ENCODE measurements at places on chromosomes 2 and 18.
A peak's percentile ranks its signal among the peaks of the same experiment; 100 is the strongest.

GRCh38 chr2:225019105-225019504 is 23.2 kb downstream of the DOCK10 start:
- peak; percentile 47 for DNase-seq

GRCh38 chr18:75546964-75547363 is 119.5 kb upstream of the SMIM21 start:
- no peak for DNase-seq

GRCh38 chr2:216693414-216694080 is 1.8 kb downstream of the IGFBP5 start:
- DNase-seq, result no peak

DNA sequence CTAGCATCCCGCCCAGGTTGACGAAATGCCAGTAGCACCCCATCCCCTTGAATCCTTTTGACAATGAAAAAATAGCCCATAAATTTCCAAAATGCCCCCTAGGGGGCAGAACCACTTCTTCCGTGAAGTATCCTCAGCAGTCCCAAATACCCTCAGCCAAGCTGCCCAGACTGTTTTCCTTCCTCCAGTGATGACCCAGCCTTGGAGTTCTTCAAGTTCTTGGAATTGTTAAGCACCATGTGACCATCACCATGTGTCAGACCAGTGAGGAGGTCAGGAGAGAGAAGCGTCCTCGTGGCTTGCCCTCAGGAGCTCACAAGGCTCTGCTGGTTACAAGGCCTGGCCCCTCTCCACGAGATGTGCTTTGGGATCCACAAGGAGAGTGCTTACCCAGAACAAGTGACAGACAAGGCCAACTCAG is 1.4 kb upstream of the SLC23A3 start:
- DNase-seq, result peak; percentile 30

DNA sequence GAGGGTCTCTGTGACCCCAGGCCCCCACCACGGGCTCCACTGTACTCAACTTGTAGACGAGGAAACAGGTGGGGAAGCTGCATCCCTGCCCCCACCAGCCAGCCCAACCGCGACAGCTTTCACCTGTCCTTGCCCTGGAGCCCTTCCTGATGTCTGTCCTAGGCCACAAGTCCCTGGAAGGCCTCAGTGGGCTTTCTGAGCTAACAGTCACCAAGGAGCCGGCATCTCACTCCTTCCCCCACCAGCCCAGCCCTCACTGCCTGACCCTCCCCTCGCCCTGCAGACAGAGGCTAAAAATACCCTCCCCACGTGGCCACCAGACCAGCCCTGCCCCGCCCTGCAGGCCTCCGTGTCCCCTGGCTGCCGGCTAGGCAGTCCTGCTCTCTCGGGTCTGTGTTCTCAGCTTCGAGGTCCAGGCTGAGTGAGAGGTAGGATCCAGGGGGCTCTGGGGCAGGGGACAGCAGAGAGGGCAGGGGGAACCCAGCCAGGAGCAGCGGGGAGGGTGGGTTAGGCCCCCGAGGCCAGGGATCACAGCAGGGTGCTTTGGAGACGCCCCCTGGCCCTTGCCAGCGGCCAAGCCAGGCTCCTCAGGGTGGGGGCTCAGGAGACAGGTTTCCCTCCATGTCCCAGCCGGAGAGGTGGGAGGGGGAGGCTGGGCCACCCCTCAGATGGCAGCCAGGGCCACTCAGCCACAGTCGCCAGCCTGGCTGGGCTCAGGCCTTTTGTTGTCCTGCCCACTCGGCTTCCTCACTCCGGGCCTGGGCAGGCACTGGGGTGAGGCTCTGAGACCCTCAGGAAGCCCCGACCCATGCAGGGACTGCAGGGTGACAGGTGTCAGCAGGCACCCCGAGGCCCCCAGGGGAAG is at the start of gene KLHL30:
KLHL30 (plus strand) TSS at position 338 of the 865 bp plus-strand sequence. CDS start 2,087 bp downstream, outside the sequence.
- DNase-seq, result no peak

GRCh38 chr2:26617588-26618083 is 23.5 kb downstream of the CIB4 start:
- no peak for DNase-seq

DNA sequence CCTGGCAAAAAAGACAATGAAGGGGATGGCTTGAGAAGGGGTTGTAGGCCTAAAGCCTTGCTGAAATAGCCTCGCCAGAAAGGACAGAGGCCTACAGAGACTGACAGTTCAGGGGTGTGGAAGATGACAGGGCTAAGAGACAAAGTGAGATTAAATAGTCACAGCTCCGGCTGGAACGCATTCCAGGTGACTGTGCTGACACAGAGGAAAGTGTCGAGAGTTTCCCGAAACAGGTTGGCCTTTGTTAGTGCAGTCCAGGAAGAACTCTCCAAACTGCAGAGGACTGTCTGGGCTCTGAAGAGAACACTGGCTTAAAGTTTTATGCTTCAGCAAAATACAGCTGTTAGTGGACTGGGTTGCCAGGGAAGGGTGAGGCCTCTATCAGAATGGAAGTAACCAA is 52.8 kb downstream of the METTL4 start:
- no peak for DNase-seq

DNA sequence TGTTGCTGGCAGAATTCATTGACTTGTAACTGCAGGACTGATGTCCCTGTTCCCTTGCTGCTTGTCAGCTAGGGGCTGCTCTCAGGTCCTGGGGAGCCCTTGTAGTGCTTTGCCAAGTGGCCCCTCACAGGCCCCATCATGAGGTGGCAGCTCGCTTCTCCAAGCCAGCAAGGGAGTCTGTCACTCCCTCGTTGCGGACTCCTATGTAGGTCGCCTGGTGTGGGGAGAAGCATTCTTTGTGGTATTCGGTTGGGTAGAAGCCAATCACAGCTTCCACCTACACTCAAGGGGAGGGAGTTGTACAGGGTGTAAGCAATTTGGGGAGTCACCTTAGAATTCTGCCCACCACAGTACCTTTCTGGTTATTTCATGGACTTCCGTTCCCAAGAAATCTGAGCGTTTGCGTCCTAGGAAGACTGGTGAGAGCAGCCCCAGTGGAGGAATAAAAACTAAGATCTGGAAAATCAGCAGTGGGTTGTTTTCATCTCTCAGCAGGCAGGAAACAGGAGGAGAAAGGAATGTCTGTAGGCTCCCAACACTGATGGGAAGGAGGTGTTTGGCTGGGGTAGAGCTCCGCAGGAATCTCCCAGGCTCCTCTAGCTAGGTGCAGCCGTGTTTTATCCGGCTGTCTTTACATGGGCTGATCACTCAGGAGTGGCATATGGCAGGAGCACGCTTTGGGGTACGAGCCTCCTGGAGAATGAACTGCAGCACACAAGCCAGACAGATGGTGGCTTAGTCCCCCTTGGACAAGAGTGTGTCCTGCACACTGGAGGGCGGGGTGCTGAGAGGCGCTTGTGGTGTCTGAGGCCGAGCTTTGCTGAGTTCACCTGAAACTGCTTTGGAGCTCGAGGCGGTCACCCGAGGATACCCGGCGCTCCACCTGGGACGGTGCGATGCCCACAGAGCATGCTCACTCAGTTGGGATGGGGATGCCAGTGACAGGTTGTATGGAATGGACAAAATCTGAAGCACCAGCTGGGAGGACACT is 58.3 kb downstream of the LDLRAD4 start:
- DNase-seq, result no peak

DNA sequence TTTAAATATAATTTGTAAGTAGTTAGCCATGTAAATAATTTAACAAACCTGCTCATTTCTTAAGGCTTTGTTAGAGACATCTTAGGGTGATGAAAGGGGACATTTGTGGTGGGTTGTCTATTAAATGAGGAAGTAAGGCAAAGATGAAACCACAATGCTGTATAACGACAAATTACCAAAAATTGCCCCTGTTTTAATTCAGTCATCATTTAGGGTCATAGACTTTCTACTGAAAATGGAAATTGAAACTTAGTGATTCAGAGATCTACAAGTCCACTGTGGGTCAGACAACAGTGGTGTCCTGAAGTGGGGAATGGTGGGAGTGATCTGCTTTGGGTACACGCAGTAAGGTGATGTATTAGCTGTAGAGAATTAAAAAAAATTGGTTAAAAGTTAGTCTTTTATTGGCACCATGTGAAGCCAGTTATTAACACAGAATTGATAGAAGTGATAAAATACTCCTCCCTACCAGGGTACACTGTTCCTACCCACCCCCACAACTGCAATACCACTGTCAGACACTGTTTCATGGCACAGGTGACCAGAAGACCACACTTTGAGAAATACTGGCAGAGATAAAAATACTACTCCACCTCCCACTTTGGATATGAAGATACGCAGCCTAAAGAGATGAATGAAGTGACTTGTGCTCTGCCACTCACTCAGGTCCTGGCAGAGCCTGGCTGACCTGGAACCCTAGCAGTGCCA is 13.4 kb downstream of the CERS6 start:
- peak; percentile 93 for DNase-seq

- DNase-seq, result no peak
These were observed 139.1 kb upstream of the TACR1 start for GRCh38 chr2:75338461-75338860.

GRCh38 chr2:3076848-3077642 is 300.6 kb downstream of the EIPR1 start:
- DNase-seq, result no peak

- no peak for DNase-seq
These were observed 559.3 kb upstream of the CDH2 start for GRCh38 chr18:28736223-28736622.

DNA sequence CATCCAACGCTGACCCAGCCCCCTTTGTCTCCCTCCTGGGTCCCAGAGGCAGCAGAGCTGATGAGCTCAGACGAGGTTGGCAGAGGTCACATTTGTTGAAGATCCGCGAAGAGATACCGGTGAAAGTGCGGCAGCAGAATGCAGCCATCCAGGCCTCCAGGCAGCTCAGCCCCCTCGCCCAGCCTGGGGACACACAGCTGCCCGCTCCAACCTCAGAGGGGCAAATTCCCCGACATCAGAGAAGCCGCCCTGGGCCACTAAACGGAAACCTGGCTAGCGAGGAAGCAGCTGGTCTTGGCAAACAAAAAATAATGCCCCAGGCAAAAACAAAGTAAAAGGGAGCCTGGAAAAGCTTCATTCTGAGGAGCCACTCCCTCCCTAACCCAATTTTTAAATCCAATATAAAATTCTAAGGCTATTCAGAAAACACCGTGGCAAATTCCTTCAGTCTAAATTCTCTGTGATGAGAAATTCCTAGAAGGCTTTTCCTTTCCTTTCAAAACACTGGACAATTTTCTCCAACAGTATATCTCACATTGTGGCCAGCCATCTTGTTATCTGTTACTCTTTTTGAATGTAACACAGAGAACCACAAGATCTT is 262.4 kb downstream of the SS18 start:
- no peak for DNase-seq

DNA sequence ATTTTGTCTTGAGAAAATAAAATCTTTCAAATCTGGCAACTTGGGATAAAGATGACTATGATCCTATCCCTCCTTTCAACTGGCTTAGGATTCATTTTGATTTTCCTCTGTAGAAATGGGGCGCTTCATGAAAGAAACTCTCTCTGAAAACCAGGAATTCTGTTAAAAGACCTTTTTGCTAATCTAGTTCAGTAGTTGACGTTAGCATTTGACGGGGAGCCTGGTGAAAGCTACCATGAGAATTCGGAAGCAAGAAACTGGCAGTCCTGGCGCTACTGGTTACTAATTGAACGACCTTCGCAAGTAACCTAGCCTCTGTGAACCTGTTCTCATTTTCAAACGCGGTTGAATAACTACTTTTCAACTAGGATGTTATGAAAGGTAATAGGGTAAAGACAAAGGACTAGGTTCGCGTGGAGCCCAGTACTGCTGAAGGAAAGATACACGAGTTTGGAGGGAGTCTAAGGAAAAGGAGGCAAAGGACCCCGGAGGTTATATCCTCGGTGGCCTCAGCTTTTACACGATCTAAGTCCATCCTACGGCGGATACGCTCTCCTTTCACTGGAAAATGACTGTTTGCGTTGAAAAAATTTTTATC is 604 bp upstream of the STK11IP start:
- peak; percentile 30 for DNase-seq

GRCh38 chr2:45156605-45157004 is 147.4 kb upstream of the SIX2 start:
- DNase-seq, result no peak

- DNase-seq, result peak; percentile 39
These were observed 761.8 kb upstream of the ACVR2A start for GRCh38 chr2:147082850-147083522.

GRCh38 chr2:118246079-118246478 is 157.8 kb downstream of the INSIG2 start:
- no peak for DNase-seq

- no peak for DNase-seq
These were observed 505.5 kb upstream of the FAM98A start for GRCh38 chr2:34104601-34105000.

DNA sequence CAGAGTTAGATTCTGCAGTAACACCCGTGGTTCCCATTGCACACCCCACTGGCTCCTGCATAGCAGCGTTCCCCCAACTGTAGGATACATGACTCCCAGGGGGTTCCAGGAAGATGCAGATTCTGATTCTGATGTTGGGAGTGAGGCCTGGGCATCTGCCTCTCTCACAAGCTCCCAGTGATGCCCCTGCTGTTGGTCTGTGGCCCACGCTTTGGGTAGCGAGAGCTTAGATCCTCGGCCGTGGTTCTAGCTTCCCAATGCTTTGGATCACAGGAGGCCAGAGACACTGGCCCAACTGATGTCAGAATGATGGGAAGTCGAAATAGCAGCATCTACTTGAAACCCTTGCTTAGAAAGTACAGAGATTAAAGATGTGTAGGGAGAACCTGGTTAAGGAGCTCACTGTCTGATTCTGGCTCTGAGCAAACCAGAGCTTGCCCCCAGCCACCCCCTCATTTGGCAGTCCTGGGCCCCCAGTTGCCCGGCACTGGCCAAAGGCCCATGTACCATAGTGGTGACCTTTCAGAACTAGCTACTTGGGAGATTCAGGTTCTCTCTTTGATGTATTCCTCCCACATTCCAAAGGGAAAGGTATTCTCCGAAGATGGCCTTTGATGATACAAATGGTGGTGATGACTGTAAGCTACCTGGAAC is 197.5 kb downstream of the FAM210A start:
- no peak for DNase-seq

DNA sequence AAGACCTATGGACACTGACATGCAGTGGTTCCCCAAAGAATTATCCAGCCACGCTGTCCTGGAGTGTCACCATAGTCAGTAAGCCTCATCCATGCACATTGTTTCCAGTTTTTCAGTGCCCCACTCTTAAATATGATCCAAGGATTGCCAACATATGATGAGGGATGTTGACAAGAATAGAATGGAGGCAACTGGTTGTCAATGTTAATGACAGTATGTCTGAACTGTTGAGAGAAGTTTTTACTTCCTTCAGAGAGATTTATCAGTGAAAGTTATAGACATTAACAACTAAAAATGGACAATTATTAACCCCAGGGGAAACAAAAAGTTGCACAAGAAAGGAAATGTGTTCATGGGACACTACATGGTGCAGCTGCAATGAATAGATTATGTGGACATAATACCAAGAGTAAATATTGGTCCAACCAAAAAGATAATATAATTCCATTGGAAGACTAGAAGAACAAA is 69.9 kb downstream of the CYP26B1 start:
- no peak for DNase-seq

- no peak for DNase-seq
These were observed 369.7 kb downstream of the EPHA4 start for GRCh38 chr2:221202431-221202830.

GRCh38 chr2:181540421-181540820 is 83.2 kb downstream of the ITGA4 start:
- DNase-seq, result no peak
